NCI-H1092 treated with DMSO at 0.1 percent for 48 hours (cell line): ENCODE measurements at places on chromosomes 7 and 10.

DNA sequence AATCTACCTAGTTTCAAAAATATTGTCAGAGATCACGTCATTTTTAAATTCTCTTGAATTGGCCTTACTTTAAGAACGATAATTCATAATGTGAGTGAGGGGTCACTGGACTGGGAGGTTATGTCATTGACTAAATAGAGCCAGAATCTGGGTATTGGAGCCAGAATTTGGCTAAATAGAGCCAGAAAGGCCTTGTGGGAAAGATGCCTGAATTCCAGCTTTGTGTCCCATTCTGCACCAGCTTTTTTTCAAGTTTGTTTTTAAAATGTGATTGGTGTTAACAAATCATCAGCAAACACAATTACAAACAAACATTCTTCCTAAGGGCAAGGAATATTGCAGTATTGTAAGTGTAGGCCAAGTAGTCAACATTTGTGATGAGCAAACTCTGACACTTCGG, 233.2 kb upstream of the PRKCQ start:
- no peak for DNase-seq

DNA sequence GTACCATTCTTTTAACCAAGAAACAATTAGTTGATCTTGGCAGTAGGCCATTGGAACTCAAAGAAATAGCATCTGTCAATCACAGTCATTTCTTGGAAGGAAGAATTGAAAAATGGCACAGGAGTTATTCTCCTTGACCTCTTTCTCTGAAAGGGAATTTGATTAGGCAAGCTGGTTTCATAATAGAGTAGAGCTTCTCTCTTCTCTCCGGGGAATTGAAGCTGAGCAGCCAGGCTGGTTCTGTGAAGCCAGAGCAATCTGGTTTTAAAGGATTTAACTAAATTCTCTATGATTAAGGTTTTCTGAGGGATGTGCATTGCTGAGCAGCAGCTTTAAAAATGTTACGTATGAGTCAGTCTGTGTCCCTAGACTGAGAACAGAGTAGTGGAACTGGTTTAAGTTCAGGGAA, 70.2 kb downstream of the AHCYL2 start:
- no peak for DNase-seq

- no peak for DNase-seq
Observed at GRCh38 chr7:152383341-152384234, 52.2 kb downstream of the KMT2C start.

GRCh38 chr10:46542567-46543465, 13.6 kb downstream of the GPRIN2 start:
- no peak for DNase-seq

DNA sequence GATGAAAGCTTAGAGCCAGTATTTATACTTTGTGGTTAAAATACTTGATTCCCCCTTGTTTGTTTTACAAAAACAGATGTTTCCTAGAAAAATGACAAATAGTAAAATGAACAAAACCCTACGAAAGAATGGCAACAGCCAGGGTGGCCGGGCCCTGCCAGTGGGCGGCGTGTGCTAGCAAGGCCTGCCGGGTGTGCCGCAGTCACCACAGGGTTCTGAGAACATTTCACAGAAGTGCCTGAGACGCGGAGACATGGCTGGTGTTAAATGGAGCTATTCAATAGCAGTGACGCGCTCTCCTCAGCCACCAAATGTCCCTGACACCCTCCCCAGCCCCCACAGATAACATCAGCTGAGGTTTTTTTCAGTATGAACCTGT, 14.5 kb downstream of the GPR146 start:
- DNase-seq = no peak

DNA sequence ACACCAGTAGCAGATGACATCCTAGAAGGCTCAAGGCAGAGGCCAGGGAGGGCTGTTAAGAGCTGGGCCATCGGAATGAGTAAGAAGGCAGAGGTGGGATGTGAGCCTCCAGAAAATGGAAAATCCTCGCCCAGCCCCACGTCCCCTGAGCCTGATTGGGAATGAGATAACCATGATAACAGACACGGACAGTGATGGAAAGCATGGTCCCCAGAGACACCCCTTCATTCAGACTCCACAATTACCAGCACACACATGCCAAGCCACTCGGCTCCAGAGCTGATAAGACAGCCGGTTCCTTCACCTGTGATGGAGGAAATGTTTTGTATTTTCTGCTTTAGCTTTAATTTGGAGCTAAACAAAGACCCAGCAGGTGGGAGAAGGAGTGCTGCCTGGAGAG, 106.0 kb downstream of the GRID1 start:
- no peak for DNase-seq

- DNase-seq = peak; percentile 80
Observed at GRCh38 chr10:103281753-103282152, 4.8 kb downstream of the INA start.

- DNase-seq = peak; percentile 85
Observed at GRCh38 chr7:97003262-97004246, 1.8 kb upstream of the DLX6 start.

DNA sequence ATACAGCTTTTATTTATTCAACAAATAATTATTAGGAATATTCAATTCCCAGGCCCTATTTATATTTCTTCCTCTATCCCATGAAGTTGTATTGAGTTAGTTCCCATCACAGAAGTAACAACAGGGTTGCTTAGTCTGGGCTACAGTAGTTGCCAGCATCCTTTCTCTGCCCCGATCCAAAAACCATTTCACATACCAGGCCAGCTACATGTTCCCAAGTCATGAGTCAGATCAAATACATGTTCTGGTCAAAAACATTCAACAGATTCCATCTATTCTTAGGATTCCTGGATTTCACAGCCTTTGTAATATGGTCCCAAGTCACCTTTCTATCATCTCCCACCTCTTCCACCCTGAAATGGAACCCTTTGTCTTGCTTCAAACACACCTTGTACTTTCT, 91.6 kb downstream of the RAB11FIP2 start:
- no peak for DNase-seq

GRCh38 chr10:77504196-77504872, 133.3 kb downstream of the KCNMA1 start:
- no peak for DNase-seq

DNA sequence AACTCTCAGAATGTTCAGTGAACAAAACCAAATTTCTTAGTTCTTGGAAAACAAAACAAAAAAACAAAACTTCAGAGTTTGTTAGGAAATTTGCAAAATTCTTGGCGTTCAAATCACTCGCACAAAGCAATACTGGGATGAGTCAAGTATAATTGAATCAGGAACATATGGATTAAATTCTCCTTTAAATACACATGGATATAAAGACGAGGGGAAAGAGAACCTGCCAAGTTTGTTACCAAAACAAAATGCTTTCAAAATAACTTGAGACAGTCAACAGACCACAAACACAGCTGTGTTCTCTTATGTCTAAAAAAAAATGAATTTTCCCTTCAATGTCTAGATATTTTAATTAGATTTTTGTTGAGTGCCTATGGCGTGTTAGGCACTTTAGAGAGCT, 93.5 kb upstream of the MPP7 start:
- DNase-seq = no peak

DNA sequence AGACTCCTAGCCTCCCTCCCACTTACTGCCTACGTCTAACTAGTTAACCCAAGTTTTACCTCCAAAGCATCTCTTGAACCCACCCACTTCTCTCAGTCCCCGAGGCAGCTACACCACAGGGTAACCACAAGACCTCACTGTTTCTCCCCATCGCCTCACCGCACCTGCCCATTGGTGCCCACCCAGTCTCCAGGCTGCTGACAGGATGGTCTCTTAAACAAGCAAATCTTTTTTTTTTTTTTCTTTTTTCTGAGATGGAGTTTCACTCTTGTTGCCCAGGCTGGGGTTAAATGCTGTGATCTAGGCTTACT, 47.0 kb downstream of the DENND2A start:
- no peak for DNase-seq

GRCh38 chr7:118844748-118845147, 620.2 kb downstream of the ANKRD7 start:
- DNase-seq = no peak

DNA sequence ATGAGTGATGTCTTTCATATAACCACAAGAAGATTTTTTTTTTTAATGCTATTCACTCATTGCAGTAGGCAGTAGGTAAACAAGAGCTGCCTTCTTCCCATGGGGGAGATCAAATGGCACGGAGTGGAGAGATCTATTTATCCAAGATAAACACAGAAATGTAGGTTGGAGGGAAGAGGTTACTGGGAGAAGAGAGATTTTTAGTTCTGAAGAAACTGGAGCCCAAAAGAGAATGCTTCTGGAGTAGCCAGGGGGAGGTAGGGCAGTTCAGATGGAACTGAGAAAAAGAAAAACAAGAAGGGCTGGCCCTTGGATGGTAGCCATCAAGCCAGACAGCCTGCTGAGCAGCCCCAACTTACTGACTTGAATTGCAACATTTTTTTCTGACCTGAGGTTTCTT, 270.1 kb upstream of the TPK1 start:
- peak; percentile 95 for DNase-seq
